NCI-H2107 (cell line): ENCODE measurements at places on chromosomes 2 and 18.

DNA sequence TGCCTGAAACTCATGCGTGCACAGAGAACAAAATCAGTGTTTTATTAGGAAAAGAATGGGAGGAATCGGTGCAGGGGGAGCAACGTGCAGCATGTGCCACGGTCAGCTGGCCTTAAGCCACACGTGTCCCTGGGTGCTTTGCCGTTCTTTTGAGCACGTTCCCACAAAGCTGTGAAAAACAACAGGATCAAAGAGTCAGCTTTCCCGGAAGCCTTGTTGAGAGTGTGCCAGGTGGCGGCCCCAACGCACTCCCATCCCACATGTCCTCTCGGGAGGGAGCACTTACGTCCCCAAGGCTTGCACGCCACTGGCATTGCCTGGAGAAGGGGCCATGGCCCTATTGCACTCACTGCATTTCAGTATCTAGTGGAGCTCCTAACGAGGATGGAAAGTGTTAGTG lies 511.2 kb downstream of the EIPR1 start:
- no peak for DNase-seq

DNA sequence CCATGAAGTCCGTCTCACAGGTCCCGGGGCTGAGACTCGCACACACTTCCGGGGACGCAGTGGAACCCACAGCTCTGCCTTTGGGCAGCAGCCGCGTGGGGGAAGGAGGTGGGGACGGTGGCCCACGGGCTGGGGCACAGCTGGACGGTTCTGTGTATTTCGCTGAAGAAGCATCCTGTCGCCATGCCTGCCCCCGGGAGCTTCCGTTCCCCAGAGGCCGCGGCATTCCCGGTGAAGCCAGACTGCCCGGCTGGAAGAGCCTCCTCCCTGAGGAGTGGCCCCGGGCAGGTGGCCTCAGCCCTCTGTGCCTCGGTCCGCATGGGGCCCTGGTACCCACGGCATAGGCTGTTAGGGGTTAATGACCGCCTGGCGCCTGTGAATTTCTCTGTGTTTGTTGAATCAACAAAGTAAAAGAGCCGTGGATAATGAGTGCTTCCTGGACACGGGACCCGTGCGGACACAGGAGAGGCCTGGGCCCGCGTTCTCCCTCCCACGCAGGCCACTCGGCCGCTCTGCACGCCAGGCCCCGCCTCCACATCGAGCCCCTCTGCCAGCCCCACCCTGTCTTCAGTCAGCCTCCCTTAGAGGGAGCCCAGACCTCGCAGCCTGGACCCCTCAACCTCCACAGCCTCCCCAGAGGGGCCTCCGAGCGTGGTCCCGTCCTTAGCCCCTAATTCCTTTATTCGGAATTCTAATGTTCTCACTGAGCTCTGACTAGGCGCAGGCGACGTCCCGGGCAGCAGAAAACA lies 51.0 kb downstream of the KCNG2 start:
- no peak for DNase-seq

- DNase-seq: peak; percentile 5
Observed at GRCh38 chr2:75251896-75252295, 52.6 kb upstream of the TACR1 start.

GRCh38 chr2:102282678-102283091 lies 28.7 kb upstream of the IL1RL1 start:
- no peak for DNase-seq

GRCh38 chr18:933082-933481 lies 28.4 kb downstream of the ADCYAP1 start:
- DNase-seq: no peak

GRCh38 chr2:230956827-230957755 lies 32.0 kb upstream of the GPR55 start:
- DNase-seq: no peak

DNA sequence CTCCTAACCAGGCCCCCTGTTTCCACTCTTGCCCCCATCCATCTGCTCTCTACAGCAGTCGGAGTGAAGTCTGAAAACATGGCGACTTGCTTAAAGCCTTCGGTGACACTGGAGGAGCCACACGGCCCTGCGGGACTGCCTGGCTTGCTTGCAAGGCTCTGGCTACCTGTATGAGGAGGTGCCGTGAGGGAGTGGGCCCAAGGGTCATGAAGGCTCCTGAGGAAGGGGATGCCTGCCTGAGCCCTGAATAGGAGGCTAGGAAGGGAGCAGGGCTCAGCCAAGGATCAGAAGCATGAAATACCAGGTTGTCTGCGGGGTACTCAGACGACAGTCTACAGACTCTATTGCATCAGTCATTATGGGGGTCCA lies 75.4 kb downstream of the EMX1 start:
- DNase-seq: no peak

DNA sequence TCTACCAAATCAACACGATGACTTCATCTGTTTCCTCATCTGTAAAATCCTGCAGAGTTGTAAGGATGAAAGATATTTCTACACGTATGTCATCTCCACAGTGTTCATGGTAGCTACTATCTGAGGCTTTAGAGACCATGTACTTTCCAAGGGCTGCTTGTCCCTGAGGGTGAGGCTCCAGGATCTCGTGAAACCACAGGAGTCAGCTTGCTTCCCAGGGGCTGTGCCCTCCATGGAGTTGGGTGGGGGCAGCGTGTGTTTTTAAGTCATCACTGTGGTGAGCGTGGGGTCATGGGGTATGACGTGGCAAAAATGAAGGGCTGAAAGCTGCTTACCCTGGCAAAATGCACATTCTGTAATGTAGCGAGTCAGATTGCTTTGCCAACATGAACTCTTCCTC lies 81.6 kb downstream of the ASAP2 start:
- no peak for DNase-seq

DNA sequence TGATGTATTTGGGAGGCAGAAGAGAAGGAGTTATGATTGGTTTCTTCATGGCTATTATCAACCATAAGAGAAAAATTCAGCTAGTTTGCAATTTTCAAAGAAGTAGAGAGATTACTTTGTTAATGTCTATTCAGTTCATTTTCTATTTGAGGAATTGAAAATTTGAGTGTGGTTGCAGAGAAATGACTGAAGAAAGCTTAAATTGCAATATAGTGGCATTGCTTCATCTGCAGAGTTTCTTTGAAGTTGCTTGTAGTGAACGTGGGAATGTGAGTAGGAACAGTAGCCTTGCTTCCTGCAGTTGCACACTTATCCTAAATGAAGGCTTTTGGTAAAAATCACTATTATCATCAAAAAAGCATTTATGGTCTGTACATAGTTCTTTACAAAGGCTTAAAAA lies 14.7 kb upstream of the CYRIA start:
- no peak for DNase-seq

- DNase-seq: no peak
Observed at GRCh38 chr2:144466637-144467036, 53.3 kb downstream of the ZEB2 start.

DNA sequence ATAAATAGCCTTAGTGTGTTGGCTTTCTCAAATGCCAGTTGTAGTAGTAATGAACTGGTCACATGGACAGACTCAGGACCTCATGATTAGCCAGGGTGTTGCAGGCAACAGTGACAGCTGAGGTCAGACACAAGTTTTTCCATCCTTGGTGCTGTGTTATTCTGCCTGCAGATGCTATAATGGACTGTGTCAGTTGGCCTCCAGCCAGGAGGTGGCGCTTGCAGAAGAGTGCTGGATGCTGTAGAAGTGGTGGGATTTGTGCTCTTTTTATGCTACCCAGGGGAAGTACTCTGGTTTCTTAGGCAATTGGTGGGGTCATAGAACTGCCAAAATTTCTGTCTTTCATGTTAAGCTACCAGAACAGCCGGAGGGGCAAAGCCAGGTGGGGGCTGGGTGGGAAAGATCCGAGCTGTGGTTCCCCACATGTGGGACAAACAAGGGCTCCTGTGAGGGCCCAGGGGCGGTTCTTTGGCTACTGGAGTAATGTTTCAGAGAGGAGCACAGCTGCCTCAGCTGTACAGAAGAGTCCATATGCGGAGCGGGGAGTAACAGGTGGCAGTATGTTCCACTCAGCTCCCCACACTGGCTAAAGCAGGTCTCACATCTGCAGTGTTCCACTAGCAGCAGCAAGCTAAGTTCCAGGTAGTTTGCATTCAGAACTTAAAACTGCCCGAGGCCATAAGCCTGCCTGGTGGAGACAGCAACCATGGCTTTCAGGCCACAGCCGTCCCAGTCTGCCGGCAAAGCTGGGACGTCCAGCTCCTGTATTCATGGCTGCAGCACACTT lies 104.4 kb downstream of the GULP1 start:
- no peak for DNase-seq

DNA sequence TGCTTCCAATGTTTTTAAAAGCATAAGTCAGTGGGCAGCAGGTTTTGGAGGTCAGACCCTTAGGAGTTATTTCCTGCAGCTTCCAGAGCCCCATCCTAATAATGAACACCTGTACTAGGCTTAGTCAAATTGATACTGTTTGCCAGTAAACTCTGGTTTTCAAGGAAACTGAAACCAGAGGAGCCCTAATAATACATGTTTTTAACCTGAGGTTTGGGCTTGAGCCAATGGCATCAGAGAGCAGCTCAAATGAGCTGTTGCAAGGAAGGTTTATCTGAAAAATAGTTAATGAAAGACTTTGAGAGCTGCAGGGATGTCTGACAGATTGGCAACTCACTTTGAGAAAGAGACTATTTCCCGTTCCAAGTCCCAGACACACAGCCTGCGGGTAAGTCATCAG lies 54.6 kb downstream of the DCC start:
- DNase-seq: no peak
